GM19239 (cell line): ENCODE measurements at places on chromosomes 4 and X.

DNA sequence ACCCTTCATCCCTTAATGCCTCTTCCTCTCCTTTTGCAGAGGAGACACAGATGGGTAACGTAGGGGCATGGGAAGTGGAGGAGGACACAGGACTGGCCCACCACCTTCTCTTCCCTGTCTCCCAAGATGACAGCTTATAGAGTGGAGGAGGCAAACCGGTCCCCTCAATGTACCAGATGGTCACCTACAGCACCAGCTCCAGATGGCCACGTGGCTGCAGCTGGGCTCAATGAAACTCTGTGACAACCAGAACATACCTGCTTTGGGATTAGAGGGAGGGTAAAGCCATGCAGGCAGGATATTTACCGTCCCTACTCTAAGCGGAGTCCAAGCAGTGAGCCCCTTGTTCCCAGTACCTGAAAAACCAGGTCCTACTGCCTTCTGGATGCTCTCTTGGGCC is 7.5 kb upstream of the KLHL15 start:
- DNase-seq = no peak

DNA sequence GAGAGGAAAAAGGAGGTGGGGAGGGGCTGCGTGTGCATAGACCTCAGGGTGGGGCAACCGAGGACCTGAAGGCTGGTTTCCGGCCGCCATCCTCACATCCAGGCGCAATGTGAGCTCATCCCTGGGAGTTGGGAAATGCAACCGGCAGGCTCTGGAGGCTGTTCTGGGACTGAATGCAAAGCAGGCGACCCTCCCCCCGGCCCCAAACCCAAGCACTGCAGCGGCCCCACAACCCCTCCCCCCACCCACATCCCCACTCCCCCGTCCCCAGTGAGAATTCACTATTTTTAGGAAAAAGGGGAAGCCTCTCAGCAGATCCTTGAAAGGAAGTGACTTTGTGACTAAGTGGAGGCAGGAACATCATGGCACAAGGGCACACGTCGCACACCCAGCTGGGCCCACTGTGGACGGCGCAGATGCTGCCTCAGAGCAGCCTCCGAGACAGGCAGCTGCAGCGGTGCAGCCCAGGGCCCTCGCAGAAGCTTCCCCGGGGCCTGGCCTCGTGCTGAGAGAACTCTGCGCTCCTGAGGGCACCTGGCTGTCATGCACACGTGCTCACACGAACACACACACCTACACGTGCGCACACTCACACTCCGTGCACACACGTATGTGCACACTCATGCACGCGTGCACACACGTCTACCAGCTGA is 1.3 kb upstream of the PDE6B start:
- no peak for DNase-seq

GRCh38 chrX:2500091-2500802 is 529 bp downstream of the DHRSX start:
- DNase-seq = peak; percentile 56

DNA sequence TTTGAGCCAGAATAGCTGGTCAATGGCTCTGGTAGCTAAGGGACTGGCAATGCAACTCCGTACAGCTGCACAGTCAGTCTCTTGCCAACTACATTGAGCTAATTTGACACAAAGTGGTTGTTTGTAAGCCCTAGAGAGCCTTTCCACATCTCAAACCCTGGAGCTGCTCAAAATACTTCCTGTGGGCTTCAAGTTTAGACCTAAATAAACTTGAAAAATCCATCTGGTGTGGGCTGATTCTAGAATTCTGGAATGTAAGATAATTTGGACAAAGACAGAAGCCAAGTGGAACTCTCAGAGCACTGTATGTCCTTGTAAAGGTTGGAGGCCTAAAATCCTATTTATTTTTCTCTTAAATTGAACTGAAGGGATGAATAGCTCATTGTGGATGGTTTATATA is 380.8 kb downstream of the SPRY1 start:
- DNase-seq = no peak

DNA sequence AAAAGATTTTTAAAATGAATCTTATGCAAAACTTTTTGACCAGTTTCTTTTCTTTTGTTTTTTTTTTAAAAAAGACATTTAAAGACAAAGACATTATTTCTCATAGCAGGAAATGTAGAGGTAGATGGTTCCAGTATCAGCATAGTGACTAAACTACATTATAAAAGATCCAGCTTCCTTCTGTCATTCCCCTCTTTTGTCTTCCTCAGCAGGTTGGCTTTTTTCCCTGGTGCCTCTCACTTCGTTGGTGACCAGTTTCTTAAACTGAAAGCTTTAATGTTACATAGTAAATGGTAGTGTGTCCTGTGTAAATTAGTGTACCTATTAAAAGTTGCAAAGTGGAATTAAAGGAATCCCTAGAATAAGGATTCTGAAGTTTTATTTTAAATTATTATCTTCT is 36.1 kb downstream of the DCK start:
- DNase-seq = no peak

DNA sequence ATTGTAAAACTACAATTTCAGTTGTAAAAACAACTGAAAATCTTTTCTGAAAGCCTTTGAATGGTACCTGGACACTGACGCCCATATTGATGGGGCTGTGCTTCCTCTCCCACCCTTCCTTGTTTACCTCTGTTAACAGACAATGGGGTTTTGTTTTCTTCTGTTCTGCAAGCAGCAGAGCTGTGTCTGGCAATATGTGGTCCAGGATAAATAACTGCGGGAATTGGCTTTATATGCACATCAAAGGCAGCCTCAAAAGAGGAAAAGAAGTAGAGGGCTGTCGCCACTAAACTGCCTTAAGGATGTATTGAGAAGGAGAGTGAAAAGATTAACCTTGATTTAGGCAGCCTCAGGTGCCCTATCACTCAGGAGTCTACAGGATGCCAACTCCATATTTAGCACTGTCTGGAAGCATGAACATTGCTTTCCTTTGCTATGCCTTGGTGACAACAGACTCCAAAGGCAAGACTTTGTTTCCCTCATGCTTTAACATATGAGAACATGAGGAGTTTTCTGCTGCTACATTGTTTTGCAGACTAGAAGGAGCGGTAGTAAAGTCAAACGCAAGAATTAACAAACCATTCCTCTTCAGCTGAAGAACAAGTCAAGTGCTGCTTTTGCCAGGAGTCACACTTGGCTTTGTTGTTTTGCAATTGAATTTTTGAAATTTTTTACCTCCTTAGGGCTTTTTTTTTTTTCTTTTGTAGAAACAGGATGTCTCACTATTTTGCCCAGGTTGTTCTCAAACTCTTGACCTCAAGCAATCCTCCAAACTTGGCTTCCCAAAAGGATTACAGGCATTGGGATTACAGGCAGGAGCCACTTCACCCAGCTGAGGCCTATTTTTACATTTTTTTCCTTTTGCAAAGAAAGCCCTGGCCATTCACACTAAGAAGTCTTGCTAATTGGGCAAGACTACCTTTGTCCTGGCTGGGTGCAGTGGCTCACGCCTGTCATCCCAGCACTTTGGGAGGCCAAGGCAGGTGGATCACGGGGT is 3.0 kb downstream of the IL21 start:
- DNase-seq = no peak
